ENCODE measurements at places on chromosomes 3 and 15.

DNA sequence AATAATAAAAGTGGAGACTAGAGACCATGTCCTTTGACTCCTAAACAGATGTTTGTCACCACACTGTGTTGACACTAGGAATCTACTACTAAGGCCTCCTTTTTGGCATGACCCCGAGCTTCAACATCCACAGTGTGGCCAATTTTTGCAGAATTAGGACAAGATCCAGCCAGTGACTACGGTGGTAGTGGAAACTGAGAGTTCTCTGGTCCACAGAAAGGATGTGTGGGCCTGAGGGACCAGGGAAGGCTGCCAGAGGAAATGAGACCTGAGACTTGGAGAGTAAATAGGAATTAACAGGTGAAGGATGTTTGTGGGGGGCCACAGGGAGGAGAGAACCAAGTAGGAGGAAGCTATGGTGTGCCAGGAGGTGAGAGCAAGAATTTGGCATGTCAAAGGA lies 122.7 kb downstream of the CHCHD6 start:
- no peak for DNase-seq

DNA sequence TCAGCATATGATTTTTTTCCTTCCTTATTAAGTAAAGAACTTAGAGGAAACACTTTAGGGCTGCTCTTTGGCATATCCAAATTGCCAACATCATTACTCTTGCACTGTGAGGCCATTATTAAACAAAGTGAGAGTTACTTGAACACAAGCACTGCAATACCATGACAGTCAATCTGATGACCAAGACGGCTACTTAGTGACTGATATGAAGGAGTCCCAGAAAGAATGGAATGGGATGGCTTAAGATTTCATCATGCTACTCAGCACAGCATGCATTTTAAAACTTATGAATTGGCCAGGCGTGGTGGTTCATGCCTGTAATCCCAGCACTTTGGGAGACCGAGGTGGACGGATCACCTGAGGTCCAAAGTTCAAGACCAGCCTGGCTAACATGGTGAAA lies 55.2 kb downstream of the FAM98B start:
- DNase-seq: no peak

GRCh38 chr3:196287440-196288140 lies at the start of gene PCYT1A:
TSS of gene PCYT1A (minus strand) at chr3:196287726. CDS start at chr3:196270531, 17,195 bp downstream.
- peak; percentile 91 for DNase-seq

DNA sequence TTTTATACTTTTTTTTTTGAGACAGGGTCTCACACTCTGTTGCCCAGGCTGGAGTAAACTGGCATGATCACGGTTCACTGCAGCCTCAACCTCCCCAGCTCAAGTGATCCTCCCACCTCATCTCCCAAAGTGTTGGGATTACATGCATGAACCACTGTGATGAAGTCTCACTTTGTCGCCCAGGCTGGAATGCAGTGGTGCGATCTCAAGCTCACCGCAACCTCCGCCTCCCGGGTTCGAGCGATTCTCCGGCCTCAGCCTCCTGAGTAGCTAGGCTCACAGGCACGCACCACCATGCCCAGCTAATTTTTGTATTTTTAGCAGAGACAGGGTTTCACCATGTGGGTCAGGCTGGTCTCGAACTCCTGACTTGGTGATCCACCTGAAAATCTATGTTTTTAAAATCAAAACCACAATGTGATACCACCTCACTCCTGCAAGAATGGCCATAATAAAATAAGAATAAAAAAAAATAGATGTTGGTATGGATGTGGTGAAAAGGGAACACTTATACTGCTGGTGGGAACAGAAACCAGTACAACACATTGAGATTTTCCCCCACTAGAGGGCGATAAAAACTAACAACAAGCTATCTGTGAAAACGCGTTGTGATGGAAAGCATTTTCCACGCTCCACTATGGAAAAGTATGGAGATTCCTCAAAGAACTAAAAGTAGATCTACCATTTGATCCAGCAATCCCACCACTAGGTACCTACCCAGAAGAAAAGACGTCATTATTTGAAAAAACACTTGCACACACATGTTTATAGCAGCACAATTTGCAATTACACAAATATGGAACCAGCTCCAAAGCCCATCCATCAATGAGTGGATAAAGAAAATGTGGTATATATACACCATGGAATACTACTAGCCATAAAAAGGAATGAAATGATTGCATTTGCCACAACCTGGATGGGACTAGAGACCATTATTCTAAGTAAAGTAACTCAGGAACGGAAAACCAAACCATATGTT lies 26.8 kb upstream of the OCA2 start:
- peak; percentile 8 for DNase-seq

GRCh38 chr3:197881270-197881969 lies 68.6 kb upstream of the RPL35A start:
- no peak for DNase-seq

DNA sequence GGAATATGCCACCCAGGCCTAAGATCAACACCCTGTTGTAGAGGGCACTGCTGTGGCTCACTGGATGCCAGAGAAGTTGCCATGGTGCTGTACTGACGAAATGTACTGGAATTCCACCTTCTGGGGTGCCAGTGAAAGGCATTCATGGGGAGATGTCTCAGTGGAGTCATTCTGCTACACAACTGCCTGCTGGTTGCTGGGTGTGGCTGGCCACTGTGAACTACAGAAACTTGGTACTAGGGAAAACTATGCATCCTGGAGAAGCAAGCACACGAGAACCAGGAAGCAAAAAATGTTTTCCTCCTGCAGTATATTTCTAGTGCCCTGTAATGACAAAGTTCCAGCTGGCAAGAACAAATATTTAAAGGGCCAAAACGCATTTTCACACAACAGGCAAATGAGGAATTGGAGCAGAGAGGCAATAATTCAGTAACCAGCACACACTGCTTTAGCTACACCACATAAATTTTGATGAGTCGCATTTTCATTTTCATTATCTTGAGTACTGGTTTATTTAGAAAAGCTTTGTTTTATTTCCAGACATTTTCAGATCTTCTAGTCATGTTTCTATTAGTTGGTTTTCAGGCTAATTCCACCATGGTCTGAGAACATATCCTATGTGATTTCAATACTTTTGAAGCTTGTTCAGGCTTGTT lies 18.3 kb upstream of the RFX7 start:
- DNase-seq: no peak

DNA sequence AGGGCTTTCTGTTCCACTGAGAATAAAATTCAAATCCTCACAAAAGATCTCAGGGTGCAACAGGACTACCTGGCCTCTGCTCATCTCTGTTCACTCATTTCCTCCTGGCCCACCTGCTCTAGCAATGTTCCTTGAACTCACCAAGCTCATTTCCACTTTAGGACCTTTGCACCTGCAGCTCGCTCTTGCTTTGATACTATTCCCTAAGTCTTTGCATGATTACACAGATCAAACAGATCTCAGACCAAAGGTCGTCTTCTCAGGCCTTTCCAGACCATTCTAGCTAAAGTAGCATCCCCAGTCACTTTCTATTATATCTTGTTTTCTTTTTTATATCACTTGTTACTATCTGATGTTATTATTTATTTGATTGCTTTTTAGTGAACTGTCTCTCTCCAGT lies 54.7 kb downstream of the B3GNT5 start:
- no peak for DNase-seq

- DNase-seq: no peak
Measured at GRCh38 chr15:79977431-79978054, 6.5 kb upstream of the BCL2A1 start.

Measured in NCI-H2029 (cell line).